Psoas muscle (tissue), 8 donors: ENCODE measurements at places on chromosomes 11 and 22. TPM values are rescaled to one million over a fixed set of nuclear protein-coding genes. Genes with fewer than 3 reads are reported as not detected.

Gene CARD18
- not detected for total RNA-seq

Gene ADAMTS8
- not detected for total RNA-seq

Gene FAM76B
- total RNA-seq: 5.9 TPM

Gene CRYBA4
- not detected for total RNA-seq

Gene ACR
- 0.64 TPM for total RNA-seq

Gene OR2D2
- not detected for total RNA-seq

Gene CARD10
- 4.4 TPM for total RNA-seq

Gene BEST1
- 0.81 TPM for total RNA-seq

Gene SLC1A2
- total RNA-seq: 0.30 TPM

- DNase-seq: peak; percentile 57
Measured at GRCh38 chr11:33942954-33943353, 51.1 kb upstream of the LMO2 start.

- no peak for DNase-seq
Measured at GRCh38 chr11:2186669-2187279, 15.2 kb upstream of the TH start.

- DNase-seq: no peak
Measured at GRCh38 chr11:27242591-27242990, 120.4 kb downstream of the CCDC34 start.

GRCh38 chr11:1906611-1907423 lies 12.7 kb upstream of the TNNT3 start:
- no peak for DNase-seq

- no peak for DNase-seq
Measured at GRCh38 chr11:111209543-111210355, 35.8 kb upstream of the POU2AF2 start.

DNA sequence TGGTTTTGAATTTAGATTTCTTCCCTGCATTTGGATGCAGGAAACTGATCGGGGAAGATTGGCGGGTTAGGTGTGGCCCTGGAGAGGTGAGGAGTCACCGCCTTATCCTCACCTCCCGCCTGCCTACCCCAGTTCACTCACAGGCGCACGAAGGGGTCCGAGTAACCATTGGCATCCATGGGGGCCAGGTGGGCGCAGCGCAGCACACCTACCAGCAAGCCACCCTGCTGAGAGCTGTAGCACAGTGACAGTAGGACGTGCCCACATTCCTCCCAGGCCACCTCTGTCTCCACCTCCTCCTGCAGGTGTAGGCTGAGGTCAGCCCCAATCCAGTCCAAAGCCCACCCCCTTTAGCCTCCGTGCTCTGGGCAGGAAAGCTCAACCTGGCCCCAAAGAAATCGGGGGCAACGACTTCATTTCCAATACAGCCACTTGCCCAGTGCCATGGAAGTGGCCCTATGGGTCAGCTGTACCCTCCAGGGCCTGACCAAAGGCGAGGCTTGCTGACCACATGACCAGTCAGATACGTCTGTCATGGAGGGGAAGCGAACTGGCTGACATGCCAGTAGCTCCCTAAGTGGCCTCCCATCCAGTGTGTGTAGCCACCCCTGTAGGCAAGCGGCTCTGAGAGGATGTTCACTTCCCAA lies 6.7 kb downstream of the NDUFV1 start:
- no peak for DNase-seq

DNA sequence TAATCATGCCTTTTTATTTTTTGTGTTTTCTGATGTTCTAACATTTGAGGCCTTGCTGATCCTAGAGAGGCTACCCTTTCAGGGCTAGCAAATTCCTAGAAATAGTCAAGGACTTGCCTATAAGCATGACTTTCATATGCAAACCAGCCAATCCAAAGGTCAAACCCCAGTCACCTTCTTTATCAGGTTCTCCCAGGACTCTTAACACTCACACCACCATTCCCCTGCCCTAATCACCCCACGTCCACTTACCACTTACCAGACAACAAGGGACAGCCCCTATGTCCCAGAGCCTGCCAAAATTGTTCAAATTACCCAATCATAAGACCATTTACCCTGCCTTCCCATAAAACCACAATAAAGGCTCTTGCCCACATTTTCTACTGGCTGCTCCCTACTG lies 1339.8 kb downstream of the LRRC4C start:
- DNase-seq: no peak

DNA sequence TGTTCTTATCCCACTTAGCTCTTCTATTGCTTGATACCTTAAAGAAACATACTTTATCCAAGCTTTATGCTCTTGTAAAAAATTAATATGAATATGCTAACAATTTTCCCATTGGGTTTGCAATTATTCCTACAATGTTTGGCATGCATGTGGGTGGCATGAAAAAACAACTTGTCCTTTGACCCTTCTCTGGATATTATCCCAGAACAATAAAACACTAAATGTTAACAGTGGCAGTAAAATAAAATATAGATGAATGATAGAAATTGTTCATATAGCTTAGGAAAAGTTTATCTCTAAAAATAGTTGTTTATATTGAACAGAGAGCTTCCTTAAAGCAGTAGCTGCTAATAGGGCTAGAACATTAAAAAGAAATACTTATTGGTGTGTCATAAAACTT lies 860.5 kb upstream of the LRRC4C start:
- no peak for DNase-seq

DNA sequence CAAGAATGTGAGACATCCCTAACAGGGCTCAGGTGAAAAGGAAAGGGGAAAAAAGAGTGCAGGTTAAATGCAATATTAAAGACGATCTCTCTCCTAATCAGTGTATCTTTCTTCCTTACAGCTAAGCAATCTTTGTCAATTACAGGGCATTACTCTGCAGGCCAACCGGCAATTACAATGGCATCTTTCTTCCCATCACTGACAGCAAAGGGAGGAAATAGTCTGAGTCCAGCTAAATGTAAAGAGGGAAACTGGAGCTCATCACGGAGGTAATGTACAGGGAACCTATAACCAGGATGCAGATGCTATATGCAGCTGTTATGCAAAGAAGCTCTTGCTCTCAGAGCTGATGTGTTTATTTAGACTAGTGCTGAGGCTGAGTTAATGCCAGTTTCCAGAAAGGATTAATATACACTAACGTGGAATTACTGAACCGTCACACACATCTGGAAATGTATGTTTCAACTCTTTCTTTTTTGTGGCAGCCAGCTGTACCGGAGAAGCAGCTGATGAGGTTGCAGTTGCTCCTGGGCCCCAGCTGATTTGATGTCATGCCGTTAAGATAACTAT lies 121.6 kb downstream of the KIRREL3 start:
- DNase-seq: no peak

DNA sequence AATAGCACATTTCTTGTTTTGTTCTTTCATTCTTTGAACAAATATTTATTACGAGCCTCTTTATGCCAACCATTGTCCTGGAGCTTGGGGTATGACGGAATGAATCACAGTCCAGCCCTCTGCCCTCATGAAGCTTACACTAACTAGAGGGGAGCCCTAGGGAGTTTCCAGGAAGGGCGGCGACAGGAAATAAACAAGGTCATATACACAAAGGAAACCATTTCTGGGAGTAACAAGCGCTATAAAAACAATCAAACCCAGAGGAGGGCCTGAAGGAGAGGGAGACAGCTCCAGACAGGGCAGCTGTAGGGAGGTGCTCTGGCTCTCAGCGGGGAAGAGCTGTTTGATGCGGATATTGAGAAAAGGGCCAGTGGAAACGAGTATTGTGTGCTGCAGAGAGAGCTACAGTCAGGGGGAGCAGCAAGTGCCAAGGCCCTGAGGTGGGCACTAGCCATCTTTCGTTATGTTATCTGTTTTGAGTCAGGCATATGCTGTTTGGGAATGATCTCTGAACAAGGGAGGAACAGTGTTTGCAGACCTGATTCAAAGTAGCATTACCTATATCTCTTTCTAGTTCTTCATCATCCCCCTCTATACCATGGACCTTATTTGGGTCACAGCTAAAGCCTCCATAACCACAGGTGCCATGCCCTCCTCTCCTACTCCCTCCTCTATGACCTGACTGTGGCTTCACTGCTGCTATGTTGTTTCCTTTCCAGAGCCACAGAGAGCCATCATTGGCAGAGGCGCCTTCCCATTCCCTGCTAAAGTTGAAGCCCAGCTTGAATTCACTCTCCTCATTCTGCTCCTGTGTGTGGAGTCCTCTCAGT lies 15.3 kb upstream of the ZBTB16 start:
- DNase-seq: no peak

DNA sequence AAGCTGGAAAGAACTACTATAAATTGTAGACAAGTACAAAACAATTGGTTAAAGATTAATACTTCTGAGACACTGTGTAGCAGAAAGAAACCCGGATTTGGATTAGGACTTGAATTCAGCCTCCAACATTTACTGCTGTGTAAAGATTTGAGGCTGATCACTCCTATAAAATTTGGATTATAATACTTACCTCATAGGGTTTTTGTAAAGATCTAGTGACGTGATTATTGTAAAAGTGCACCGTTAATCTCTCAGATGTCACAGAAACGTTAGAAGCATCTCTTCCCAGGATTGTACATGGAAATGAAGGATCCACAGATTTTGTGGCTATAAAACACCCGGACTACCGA lies 323 bp upstream of the HIKESHI start:
- DNase-seq: no peak

DNA sequence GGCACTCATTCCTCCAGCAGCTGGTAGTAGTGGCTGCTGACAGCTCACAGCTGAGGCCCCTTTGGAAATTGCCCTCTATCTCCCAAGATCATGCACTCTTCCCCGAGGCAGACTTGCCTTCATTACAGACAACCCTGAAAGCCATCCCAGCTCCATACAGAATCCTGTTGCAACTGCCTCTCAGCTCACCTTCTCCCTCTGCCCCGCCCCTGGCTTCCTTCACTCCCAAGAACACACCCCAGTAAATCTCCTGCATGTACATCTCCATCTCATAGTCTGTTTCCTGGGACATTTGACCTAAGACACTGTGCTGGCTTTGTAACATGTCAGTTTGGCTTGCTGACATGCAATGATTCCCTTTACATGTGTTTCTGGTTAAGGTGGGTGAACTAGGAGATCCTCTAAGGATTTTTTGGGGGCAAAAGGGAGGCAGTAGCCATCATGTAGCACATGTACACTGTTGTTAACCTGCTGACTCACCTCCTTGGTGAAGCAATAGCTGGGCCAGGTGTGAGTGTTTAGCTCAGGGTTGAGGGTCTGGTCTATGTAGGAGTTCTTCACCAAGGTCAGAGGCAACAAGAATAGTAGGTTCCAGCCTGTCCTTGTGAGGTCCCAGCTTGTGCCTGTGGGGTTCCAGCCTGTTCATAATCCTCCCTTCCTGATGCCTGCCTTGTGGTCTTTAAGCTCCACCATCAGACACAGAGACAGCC lies 179.6 kb downstream of the CSNK2A3 start:
- DNase-seq: no peak

DNA sequence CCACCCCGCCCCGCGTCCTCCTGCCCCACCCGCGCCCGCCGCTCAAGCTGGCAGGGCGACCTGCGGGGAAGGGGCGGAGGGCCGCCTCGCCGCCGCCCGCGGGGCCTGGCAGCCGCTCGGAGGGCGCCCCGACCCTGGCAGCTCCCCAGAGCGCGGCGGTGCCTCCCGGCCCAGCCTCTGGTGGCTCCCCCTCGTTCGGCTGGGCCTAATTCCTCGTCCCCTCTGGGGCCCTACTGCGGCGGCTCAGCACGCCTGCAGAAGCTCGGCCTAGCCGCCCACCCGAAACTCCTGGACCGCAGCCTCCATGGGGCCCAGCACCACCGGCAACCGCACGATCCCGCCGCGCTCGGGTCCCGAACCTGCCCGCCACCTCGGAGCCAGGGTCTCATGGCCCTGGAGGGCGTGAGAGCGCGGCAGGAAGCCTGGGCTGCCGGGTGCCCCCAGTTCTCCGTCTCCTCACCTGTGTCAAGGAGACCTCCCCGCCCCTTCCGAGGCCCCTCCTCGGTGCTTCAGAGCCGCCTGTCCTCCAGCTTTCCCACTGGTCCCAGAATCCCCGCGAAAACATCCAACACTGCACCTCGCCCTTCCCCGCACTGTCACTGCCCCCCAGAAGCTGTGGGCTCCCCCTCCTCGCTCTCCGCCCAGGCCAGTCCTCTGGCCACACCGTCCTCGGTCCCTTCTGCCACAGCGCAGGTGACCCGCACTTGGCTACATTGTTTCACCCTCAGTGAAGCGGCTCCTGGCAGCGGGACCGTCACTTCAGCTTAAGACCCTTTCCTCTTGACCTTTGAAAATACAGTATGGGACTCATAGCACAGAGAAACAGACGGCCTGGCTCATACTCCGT lies 613 bp upstream of the GSC2 start:
- no peak for DNase-seq

- DNase-seq: peak; percentile 28
Measured at GRCh38 chr11:70244698-70245097, 25.8 kb upstream of the PPFIA1 start.

- DNase-seq: no peak
Measured at GRCh38 chr11:130909650-130910049, 6.6 kb downstream of the SNX19 start.

DNA sequence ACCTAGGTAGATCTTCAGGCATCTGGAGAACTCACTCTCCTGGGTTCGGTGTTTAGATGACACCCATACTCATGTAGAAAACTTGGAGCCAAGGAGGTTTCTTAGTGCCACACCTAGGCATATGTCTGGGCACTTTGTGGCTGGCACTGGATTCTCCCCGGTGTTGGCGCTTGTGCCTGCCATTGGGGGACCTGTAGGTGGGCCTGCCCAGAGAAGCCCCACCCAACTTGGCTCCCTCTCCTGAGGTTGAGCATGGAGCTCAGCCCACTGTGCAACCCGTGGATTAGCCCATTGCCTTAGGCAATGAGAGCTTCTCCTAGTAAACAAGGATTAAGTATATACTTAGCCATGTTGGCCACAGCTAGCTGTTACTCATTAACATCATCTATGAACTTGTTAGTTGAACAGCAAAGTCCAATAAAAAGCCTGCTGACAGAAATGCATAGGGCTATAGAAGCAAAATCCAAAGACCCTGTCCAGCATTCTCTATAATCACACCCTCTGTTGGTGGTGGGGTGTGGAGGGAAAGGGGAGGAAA lies 335.5 kb upstream of the CHORDC1 start:
- peak; percentile 39 for DNase-seq

GRCh38 chr11:70568035-70568813 lies 169.9 kb downstream of the CTTN start:
- peak; percentile 51 for DNase-seq

DNA sequence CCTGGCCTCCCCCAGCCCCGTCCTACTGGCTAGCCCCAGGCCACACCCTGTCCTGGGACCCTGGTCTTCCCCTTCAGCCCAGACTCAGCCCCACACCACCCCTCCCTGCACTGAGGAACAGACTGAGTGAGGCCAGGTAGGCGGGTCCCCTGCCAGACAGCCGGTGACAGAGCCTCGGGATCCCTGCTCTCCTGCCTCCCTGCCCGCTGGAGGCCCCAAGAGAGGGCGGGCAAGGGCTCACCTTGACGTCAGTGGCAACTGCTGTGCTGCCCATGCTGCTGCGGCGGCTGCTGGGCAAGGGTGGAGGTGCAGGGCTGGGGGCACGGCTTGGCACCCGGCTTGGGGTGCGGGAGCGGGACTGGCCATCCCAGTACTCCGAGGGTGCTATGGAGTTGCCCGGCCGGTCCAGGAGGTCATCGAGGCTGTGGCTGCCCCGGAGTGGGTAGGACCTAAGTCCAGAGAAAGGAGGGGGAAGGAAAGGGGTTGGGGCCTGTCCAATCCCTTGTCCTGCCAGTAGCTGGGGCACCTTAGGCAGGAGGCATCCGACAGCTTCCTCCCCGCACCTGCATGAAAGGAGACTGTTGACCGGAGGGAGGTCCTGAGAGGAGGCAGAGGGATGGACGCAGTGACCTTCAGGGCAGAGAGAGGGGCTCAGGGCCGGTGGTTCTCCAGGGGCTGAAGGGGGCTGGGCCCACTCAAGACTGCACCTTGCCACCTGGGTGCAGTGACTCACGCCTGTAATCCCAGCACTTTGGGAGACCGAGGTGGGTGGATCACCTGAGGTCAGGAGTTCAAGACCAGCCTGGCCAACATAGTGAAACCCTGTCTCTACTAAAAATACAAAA lies 2.2 kb upstream of the SLC16A8 start:
- DNase-seq: peak; percentile 7
